ENCODE measurements at places on chromosomes 5 and 9. TPM values are rescaled to one million over a fixed set of nuclear protein-coding genes. Genes with fewer than 3 reads are reported as not detected.
A peak's percentile ranks its signal among the peaks of the same experiment; 100 is the strongest.

DNA sequence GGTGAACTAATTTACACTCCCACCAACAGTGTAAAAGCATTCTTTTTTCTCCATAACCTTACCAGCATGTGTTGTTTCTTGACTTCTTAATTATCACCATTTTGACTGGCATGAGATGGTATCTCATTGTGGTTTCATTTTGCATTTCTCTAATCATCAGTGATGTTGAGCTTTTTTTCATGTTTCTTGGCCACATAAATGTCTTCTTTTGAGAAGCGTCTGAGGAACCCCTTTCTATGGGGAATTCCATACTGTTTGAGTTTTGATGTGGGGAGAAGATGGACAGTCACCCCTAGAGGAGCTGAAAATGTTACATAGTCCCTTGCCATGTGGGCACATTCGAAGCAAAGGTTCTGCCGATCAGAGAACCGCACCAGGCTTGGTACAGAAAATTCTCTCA, 207.0 kb upstream of the SLC30A5 start:
- no peak overlapping the region for H3K27ac ChIP-seq
- no peaks in the 10 kb centered on the region for H3K36me3 ChIP-seq
- no peaks in the 10 kb centered on the region for H3K27me3 ChIP-seq
- DNase-seq, result no peak
- no peak overlapping the region for H3K4me3 ChIP-seq
- H3K4me1 ChIP-seq, result peaks cover 27% of the 10 kb centered on the region

- peaks cover 22% of the 10 kb centered on the region for H3K4me1 ChIP-seq
- DNase-seq, result peak; percentile 16
- peak overlapping the region; percentile 64 for H3K27ac ChIP-seq
- peak overlapping the region; percentile 83 for H3K4me3 ChIP-seq
- peaks cover under 1% of the 10 kb centered on the region for H3K36me3 ChIP-seq
- no peaks in the 10 kb centered on the region for H3K27me3 ChIP-seq
Measured at GRCh38 chr5:149358294-149358651, 427 bp downstream of the PCYOX1L start.

Gene PCDHGA5
- 0.43 TPM for total RNA-seq

Gene SLC25A2
- 0.92 TPM for total RNA-seq

Gene DAB2
- 0.73 TPM for total RNA-seq

Gene FOCAD
- 21.3 TPM for total RNA-seq

Gene WDR36
- total RNA-seq, result 22.8 TPM

All from T-cell (primary cell).